Activated CD4-positive, alpha-beta T cell treated with anti-CD3 and anti-CD28 coated beads, Interleukin-2, amount 50 U/mL, for 1 hour (primary cell): ENCODE measurements at places on chromosomes 6 and 20.

- DNase-seq: no peak
Measured at GRCh38 chr6:7647504-7647903, 57.5 kb downstream of the SNRNP48 start.

GRCh38 chr6:10598084-10598960, 77.2 kb downstream of the GCNT2 start:
- DNase-seq: no peak

GRCh38 chr6:134406311-134406710, 88.4 kb upstream of the SGK1 start:
- no peak for DNase-seq

- DNase-seq: no peak
Measured at GRCh38 chr6:39902136-39902535, 32.1 kb downstream of the MOCS1 start.

DNA sequence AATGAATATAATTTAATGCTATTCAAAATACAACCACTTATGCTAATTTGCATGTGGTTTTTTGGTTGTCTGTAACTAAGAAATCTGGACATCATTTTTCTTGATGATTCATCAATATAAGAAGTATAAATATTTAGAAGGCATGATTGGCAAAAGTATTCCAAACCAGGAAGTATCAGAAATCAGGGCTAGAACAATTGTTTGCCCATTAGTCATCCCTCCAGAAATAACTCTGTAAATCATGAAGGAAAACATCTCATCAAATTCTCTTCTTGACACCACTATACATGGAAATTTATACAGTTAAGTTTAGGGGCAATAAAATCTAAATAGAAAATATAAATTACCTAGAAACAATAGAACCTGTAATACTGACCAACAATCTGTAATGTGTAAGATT, 554.7 kb upstream of the HS3ST5 start:
- DNase-seq: no peak

GRCh38 chr6:101630941-101631340, 237.4 kb downstream of the GRIK2 start:
- no peak for DNase-seq

- no peak for DNase-seq
Measured at GRCh38 chr20:47972916-47973309, 187.6 kb upstream of the SULF2 start.

DNA sequence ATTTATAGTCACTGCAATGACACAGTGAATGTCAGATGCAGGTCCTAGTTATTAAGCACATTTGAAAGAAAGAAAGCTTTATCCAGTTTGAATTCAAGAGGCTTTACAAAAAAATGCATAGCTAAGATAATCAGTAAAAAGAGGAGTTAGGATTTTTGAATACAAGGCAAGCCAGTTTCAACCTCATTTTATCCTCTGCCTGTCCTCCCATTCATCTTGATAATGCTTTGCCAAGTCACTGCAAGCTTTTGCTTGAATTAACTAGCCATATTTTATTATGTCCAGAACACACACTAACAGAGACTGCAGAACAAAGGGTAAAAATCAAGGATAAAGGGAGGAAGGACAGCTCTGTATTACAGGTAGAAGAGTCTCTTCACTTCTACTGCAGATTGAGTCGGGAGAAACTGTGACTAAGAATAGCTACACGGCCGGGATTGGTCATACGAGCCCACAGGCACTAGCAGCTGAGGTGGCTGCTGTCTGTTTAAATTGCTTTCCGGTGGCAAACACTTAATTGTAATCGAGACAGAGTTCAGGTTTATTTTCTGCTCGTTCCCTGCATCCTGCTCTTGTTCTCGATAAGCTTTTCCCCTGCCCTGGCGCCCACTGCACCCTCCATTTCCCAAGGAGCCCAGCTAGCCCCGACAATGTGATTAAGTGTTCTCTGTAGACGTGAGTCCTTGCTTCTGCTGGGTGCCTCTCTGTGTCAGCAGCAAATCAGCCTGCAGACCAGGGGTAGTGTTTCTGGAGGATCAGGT, 30.5 kb upstream of the AKAP12 start:
- DNase-seq: no peak

DNA sequence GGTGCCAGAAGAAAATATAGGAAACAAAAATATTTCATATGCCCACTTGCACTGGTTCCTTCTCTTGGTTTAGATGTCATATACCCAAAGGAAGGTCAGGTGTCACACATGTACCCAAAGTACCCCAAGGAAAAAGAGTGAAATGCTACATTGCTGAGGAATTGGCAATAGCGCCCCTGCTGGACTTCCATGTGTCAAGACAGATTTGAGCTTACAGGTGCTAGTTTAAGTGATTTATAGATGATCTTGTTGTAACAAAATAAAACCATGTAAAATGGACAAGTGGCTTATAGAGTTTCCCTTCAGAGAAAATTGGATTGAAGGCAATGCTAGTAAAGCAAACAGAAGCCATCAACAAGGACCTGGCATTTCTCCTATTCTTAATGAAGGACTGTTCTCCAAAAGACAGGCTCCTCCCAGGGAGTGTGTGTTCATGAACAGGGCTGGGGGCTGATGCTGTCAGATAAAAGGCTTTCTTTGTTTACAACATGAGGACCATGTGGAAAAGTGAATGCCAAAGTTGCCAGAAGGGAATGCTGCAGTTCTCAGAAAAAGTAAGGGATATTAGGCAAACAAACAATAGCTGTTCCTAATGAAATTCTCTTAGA, 64.3 kb upstream of the PAK5 start:
- no peak for DNase-seq

- DNase-seq: no peak
Measured at GRCh38 chr6:142708651-142709050, 236.3 kb downstream of the HIVEP2 start.

- DNase-seq: no peak
Measured at GRCh38 chr6:49721297-49721696, 8.0 kb upstream of the CRISP2 start.

DNA sequence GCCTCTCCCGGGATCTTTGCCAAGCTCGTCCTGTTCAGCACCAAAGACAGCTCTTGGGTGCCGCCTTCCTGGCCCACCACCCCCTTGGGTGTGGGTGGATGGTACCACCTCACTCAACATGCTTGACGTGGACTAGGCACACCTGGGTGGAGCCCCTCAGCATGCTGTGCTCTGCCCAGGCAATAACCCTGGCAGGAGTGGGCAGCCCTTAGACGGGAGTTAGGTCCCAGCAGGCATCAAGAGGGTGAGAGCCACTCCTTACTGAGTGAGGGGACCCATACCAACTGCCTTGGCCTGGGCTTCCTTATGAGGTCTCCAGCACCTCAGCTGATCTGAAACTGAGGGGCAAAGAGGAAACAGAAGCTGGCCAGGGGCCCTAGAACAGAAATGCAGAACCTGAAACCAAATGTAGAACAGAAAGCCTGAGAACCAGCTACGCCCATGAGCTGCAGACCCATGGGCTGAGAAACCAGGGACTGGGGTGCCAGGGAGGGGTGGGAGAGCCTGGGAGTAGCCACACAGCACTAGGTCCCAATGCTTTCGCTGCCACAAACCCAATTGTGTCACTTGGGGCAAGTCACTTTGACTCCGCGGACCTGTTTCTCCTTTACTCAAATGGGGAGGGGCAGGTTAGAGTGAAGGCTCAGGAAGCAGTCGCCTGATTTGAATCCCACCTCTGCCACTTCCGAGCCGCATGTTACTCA, 2.0 kb downstream of the FGD2 start:
- no peak for DNase-seq

DNA sequence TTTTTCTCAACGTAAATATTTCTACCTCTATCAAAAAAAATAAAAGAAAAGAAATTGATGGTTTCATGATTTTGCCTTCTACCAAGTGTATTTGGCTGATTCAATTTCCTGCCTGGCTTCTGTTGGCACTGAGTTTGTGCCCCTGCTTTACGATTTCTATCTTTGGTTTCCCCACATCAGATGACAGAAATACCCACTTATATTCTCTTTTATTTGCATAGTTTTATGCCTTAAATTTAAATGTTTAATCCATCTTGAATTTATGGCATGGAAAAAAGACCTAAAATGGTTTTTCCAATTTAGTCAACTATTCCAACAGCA, 34.3 kb downstream of the RNF24 start:
- DNase-seq: no peak

- DNase-seq: peak; percentile 69
Measured at GRCh38 chr20:41316602-41317545, 657 bp downstream of the ZHX3 start.

DNA sequence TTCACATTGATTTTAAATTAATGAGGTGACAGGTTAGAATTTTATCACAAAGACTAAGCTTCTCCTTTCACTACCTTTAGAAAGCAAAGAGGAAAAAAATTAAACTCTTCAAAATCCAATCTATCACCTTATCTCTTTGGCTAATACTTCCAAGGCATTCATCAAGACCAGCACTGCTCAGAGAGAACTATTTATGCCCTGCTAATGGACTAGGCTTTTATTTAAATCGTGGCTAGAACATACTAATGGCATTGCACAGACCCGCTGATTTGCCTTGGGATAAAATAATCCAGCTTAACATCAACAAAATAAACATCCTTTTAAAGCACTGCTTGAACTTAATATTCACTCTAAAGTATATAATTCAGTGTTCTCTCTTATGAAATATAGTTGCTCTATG, 880.4 kb downstream of the HACE1 start:
- no peak for DNase-seq

- DNase-seq: no peak
Measured at GRCh38 chr6:106446287-106446885, 85.9 kb downstream of the CRYBG1 start.

GRCh38 chr6:16345449-16346330, 107.3 kb downstream of the GMPR start:
- DNase-seq: no peak

GRCh38 chr20:48818481-48818987, 9.3 kb downstream of the PREX1 start:
- DNase-seq: peak; percentile 18

DNA sequence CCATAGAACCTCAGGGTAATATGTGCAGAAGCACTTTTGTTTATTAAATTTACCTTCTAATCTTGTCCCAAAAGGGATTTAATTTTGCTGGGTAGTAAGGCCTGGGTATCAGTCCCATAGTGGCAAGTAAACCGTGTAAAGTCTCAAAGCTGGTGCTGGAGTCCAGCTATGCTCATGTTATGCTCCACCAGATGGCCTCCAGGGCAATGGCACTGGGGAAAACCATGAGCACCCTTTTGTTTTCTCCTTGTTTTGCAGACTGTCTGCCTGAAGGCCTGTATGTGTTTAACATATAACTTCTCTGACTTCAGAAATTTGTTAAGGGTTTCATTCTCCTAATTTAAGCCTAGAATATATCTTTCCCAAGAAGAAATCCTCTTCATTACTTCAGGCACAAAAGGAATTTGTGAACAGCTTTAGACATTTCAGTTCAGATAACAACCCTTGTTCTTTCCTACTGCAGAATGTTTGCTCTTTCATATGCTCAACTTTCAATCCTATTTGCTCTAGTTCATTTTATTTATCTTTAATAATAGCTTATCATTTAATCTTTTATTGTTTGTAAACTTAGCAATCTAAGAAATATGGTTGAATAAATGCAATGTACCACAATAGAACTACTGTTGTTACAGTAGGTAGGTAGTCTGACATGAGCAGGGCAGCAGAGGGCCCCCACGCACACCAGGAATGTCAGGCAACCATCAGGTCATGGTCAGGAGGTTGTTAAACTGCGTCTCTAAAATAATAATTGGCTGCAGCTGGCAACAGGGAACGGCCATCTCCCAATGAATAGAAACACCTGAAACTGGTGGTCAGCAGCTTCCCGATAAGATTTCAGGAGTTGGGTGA, 162.8 kb downstream of the TENT5A start:
- DNase-seq: no peak

GRCh38 chr20:61886721-61887595, 178.7 kb downstream of the TAF4 start:
- DNase-seq: peak; percentile 24

DNA sequence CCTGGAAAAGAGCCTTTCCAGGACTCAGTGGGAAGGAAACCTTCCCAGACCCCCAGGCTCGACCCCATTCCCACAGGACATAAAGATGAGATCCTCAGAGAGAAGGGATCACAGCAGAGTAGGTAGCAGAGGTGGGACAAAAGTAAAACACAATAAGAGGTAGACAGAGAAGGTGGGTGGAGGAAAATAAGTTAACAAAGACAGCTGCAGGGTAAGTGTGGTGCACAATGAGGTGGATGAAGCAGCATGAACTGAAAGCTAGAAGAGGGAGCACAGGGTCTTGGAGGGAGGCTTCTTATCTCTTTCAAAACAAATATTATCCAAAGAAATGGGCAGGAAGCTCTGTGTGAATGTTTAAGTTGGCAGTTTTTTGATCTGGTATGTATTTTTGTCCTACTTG, 14.0 kb upstream of the MAP7 start:
- no peak for DNase-seq

- DNase-seq: no peak
Measured at GRCh38 chr6:150331344-150331743, 37.5 kb upstream of the IYD start.

GRCh38 chr6:19892260-19892659, 55.1 kb downstream of the ID4 start:
- no peak for DNase-seq

GRCh38 chr6:107408714-107409113, 50.6 kb downstream of the PDSS2 start:
- DNase-seq: no peak
